T-helper 2 cell treated with Interferon-gamma antibody and Interleukin-4, amounts not matched to agents 5 μg/mL and 100 μg/mL, for 36 hours (primary cell): ENCODE measurements at places on chromosomes 3 and 15.

DNA sequence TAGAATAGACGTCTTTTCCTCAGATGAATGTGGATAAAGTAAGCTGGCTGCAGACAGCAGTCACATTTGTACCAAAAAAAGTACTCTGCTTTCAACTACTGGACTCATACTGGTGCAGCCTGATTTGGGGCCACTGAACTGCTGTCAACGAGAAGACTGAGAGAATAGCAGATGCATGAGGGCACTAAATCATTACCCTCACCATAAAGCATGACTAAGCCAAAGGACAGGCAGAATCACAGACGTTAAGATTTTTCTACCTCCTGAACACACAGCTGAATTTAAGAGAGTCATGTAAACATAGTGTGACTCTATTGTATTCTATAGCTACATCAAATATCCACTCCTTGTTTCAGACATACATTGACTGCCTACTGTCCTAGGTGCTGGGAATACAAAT is 67.8 kb upstream of the CDAN1 start:
- H3K4me1 ChIP-seq, result no peaks in the 10 kb centered on the region
- H3K27ac ChIP-seq, result no peak overlapping the region
- no peak overlapping the region for H3K4me3 ChIP-seq
- no peaks in the 10 kb centered on the region for H3K27me3 ChIP-seq
- H3K36me3 ChIP-seq, result peaks cover 4% of the 10 kb centered on the region

- DNase-seq, result no peak
- no peaks in the 10 kb centered on the region for H3K36me3 ChIP-seq
- no peak overlapping the region for H3K27ac ChIP-seq
- no peaks in the 10 kb centered on the region for H3K27me3 ChIP-seq
- H3K4me1 ChIP-seq, result no peaks in the 10 kb centered on the region
Observed at GRCh38 chr3:178146406-178146831, 389.8 kb upstream of the KCNMB2 start.

GRCh38 chr15:100189319-100189718 is 152.5 kb downstream of the ADAMTS17 start:
- no peaks in the 10 kb centered on the region for H3K27me3 ChIP-seq
- DNase-seq, result no peak
- H3K4me3 ChIP-seq, result no peak overlapping the region
- H3K4me1 ChIP-seq, result no peaks in the 10 kb centered on the region
- no peaks in the 10 kb centered on the region for H3K36me3 ChIP-seq
- H3K27ac ChIP-seq, result no peak overlapping the region

DNA sequence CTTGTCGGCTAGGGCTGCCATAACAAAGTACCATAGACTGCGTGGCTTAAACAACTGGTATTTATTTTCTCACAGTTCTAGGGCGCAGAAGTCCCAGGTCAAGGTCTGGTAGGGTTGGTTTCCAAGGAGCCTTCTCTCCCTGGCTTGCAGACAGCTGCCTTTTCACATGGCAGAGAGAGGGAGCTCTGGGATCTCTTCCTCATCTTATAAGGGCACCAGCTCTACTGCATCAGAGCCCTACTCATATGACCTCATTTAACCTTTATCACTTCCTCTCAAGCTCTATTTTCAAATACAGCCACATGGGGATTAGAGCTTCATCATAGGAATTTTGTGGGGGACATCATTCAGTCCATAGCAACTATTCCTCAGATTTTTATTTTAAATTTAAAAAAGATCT is 17.6 kb upstream of the PAQR9 start:
- no peaks in the 10 kb centered on the region for H3K4me1 ChIP-seq
- no peak overlapping the region for H3K4me3 ChIP-seq

DNA sequence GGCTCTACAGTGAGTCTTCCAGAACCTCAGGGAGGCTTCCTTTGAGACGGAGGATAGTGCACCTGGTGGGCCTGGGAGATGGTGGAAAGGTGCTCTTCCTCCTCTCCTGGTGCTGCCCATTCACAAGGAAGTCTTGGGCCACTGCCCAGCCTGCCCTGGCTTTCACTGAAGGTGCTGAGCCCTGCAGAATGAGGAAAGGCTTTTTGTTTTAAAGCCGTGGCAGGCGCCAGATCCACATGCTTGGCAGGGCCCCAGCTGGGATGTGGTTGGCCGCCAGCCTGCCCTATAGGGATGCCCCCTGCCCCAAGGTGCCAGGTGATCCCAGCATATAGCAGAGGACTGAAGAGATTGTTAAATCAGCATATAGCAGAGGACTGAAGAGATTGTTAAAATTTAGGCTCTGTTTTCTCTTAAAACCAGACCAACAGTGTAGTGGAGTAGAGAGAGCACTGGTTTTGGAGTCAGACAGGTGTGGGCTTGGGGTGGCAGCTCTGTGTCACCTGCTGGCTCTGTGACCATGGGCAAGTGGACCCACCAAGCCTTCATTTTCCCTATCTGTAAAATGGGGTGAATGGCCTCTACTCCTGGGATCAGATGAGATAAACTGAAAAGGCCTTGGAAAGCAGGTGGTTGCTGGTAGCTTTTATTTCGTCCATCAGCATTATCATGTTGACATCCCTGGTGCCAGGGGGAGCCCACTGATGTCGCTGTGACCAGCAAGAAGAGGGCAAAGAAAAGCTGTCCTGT is 53.3 kb downstream of the SLC6A6 start:
- H3K27ac ChIP-seq, result no peak overlapping the region
- no peak overlapping the region for H3K4me3 ChIP-seq
- peaks cover 28% of the 10 kb centered on the region for H3K36me3 ChIP-seq
- no peaks in the 10 kb centered on the region for H3K27me3 ChIP-seq
- peaks cover under 1% of the 10 kb centered on the region for H3K4me1 ChIP-seq

- peaks cover 42% of the 10 kb centered on the region for H3K36me3 ChIP-seq
- peaks cover 25% of the 10 kb centered on the region for H3K4me1 ChIP-seq
Observed at GRCh38 chr3:101685870-101686307, 629 bp downstream of the RPL24 start.

GRCh38 chr3:168876346-168877035 is 780.8 kb upstream of the GOLIM4 start:
- H3K4me1 ChIP-seq, result no peaks in the 10 kb centered on the region
- no peaks in the 10 kb centered on the region for H3K27me3 ChIP-seq
- no peak overlapping the region for H3K27ac ChIP-seq
- no peak for DNase-seq

DNA sequence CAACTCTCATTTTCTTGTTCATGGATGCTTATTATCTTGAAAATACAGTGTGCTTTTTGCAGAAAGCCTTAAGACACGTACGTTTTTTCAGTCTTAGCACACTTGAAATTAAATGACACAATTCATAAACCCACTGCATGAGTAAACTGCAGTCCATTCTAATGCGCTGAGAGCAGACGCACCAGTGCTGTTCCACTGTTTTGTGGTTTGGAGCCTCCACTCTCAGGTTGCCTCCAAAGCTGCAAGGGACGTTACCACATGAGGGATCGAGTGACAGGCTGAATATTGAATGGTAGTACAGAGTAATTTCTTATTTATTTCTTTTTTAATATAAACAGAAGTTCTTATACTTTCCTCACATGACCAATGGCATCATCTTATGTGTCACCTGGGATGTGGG is 12.3 kb downstream of the IQCH start:
- no peaks in the 10 kb centered on the region for H3K36me3 ChIP-seq
- H3K27ac ChIP-seq, result no peak overlapping the region
- no peak overlapping the region for H3K4me3 ChIP-seq
- peaks cover 31% of the 10 kb centered on the region for H3K27me3 ChIP-seq
- peaks cover 4% of the 10 kb centered on the region for H3K4me1 ChIP-seq

GRCh38 chr3:134606033-134607025 is 44.5 kb downstream of the KY start:
- H3K27me3 ChIP-seq, result no peaks in the 10 kb centered on the region
- H3K4me3 ChIP-seq, result no peak overlapping the region
- no peak overlapping the region for H3K27ac ChIP-seq
- no peaks in the 10 kb centered on the region for H3K4me1 ChIP-seq
- no peaks in the 10 kb centered on the region for H3K36me3 ChIP-seq
- DNase-seq, result no peak

- H3K27ac ChIP-seq, result no peak overlapping the region
- H3K27me3 ChIP-seq, result peaks cover 74% of the 10 kb centered on the region
- DNase-seq, result no peak
- no peaks in the 10 kb centered on the region for H3K36me3 ChIP-seq
Observed at GRCh38 chr15:29815000-29815710, 7.1 kb downstream of the TJP1 start.

DNA sequence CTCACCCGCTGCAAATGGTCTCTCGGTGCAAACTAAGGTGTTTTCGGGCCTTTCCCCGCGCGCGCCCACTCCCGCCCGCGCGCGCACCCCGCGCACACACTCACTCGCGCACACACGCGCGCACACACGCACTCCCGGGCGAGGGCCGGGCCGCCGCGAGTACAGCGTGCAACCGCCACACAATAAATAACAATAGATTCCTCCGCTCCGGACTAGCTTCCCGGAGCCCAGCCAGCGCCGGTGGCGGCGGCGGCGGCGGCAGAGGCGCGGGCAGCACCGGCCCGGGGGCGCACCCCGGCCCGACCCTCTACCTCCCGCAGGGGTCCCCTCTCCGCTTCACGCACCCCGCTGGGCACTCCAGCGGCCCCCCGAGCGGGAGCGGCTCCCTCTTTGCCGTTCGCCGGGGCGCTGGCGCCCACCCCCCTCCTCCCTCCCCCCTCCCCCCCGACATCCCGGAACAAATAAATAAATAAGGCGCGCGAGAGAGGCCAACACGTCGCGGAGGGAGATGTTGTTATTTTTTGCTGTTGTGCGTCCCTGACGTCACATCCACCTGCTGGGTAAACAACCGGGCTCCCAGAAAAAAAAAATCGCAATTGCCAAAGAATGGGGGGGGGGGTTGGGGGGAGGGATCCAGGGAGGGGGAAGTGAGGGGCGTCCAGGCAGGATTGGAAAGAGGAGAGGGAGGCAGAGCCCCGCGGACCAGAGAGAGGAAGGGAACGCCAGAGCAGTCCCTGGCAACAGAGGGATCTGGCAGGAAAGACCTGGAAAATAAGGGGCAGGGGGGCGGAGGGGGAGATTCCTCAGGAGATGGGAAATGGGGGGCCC is at the start of gene FOXP1:
Gene FOXP1, minus strand, starts transcription at position 163 of the 828 bp plus-strand sequence. CDS start 385,347 bp downstream, outside the sequence.
- H3K4me3 ChIP-seq, result peak within 1 kb of the TSS; percentile 96
- DNase-seq, result peak; percentile 66
- H3K36me3 ChIP-seq, result peaks cover 13% of the 10 kb centered on the region
- peak within 1 kb of the TSS; percentile 97 for H3K27ac ChIP-seq
- H3K4me1 ChIP-seq, result peaks cover 36% of the 10 kb centered on the region
- no peaks in the 10 kb centered on the region for H3K27me3 ChIP-seq

- H3K27ac ChIP-seq, result no peak overlapping the region
- H3K4me3 ChIP-seq, result no peak overlapping the region
- no peak for DNase-seq
- H3K36me3 ChIP-seq, result no peaks in the 10 kb centered on the region
- H3K27me3 ChIP-seq, result peaks cover 46% of the 10 kb centered on the region
- no peaks in the 10 kb centered on the region for H3K4me1 ChIP-seq
Observed at GRCh38 chr3:156908398-156908797, 82.2 kb downstream of the LEKR1 start.

GRCh38 chr15:25410649-25411048 is 28.2 kb downstream of the UBE3A start:
- no peak for DNase-seq
- H3K4me1 ChIP-seq, result peaks cover 16% of the 10 kb centered on the region
- no peak overlapping the region for H3K27ac ChIP-seq
- H3K36me3 ChIP-seq, result peaks cover 31% of the 10 kb centered on the region
- no peaks in the 10 kb centered on the region for H3K27me3 ChIP-seq

DNA sequence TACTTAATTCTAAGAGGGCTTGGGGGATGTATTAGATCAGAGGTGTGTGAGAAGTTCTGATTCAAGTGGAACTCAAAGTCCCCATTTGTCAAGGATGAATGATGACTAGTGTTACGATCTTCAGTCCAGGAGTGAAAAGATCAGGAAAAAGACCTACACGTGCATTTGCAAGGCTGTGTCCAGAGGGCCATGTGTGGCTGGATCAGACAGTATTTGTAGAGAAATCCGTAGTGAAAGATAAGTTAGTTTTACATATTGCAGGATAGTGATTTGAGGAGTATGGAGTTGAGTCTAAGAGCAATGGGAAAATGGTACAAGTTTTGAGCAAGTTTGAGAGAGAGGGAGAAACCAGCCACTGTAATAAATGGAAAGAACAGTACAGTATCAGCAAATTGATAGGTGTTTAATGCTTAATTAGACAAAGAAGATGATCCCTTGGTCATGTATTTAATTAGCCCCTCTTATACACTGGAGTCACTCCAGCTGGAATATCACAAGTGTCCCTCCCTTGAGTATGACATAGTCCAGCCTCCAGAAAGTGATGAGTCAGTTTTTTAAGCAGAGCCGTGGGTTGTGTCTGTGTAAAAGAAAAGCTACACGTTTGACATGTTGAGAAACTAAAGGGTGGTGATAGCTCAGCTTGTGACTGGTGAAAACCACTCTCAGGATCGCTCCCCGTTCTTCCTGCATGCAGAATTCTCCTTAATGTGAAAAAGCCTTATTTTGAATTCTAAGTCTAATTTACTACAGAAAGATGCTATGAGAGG is 348.8 kb downstream of the ROBO1 start:
- no peaks in the 10 kb centered on the region for H3K36me3 ChIP-seq
- H3K4me3 ChIP-seq, result no peak overlapping the region
- H3K4me1 ChIP-seq, result no peaks in the 10 kb centered on the region
- H3K27ac ChIP-seq, result no peak overlapping the region
- H3K27me3 ChIP-seq, result no peaks in the 10 kb centered on the region

- H3K4me3 ChIP-seq, result no peak overlapping the region
- no peak for DNase-seq
- peaks cover 2% of the 10 kb centered on the region for H3K27me3 ChIP-seq
- no peaks in the 10 kb centered on the region for H3K36me3 ChIP-seq
- no peak overlapping the region for H3K27ac ChIP-seq
- no peaks in the 10 kb centered on the region for H3K4me1 ChIP-seq
Observed at GRCh38 chr3:99548674-99549073, 89.7 kb upstream of the COL8A1 start.

DNA sequence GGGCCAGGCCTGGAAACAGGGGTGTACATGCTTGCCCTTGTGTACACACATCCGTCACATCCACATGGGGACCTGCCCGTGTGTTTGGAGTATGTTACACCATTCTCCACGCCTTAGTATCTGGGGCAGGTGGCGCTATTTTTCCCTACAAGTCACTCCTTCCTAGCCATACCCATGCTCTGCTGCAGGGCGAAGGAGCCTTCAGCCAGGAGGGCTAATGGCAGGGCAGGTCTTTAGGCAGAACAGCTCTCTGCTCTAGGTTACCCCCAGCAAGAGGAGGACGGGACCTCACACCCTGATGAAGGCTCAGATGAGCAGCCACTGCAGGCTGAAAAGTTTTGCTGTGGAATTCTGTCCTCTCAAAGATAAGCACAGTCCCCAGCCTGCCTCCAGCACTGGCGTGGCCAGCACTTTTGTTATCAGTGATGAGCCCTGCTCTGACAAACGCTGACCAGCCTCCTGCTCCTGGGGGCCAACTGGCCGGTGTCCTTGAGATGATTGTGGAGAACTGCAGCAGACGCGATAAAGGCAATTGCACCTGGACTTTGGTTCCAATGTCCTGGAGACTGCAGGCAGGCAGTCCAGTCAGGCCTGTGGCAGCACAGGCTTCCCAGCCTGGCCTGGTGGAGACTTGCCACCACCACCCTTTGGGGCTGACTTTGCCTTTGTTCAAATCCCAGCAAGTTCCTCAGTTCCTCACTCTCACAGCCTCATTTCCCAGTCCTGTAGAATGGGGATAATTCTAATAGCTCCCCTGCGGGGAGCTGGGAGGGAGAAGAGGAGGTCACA is 19.8 kb upstream of the PIGZ start:
- H3K27me3 ChIP-seq, result peaks cover 2% of the 10 kb centered on the region
- H3K4me3 ChIP-seq, result no peak overlapping the region
- DNase-seq, result no peak
- no peaks in the 10 kb centered on the region for H3K36me3 ChIP-seq
